ENCODE measurements at places on chromosomes 2 and 18.

GRCh38 chr2:25735835-25736234, 62.5 kb upstream of the DTNB start:
- DNase-seq: no peak

DNA sequence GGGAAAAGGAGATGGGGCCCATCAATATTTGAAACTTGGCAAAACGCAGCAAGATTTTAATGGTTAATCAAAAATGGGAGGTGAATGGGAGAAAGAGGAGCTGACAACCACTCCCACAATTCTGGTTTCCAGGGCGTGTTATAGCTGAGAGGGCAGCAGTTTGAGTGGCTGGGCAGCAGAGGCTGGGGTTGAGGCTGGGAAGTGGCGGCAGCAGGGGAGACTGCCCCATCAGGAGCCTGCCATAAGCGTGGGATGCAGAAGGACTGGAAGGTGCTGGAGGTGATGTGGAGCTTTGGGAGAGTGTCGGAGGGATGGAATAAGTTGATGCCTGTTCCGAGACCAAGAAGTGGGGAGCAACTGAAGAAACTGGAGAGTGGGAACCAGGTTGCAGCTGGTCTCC, 48.9 kb upstream of the SH3RF3 start:
- no peak for DNase-seq

DNA sequence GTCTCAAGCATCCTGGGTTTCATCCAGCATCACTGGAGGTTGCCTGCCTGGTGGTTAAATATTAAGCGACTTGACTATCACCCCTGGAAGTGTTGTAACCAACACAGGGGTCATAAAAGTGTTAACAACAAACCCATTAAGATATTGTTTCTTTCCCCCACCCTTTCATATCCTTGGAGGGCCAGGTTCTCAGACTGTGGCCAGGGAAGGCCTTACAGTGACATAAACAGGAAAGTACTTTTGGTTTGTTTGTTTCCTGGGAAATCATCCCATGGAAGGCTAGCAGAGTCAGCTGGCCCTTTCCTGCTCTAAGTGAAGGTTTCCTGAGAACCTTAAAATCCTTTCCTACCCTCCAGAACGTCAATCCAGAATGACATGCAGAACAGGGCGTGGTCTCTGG, 160.9 kb downstream of the CLIP4 start:
- no peak for DNase-seq

- DNase-seq: peak; percentile 19
These were observed 250.1 kb upstream of the VRK2 start for GRCh38 chr2:57796527-57796926.

DNA sequence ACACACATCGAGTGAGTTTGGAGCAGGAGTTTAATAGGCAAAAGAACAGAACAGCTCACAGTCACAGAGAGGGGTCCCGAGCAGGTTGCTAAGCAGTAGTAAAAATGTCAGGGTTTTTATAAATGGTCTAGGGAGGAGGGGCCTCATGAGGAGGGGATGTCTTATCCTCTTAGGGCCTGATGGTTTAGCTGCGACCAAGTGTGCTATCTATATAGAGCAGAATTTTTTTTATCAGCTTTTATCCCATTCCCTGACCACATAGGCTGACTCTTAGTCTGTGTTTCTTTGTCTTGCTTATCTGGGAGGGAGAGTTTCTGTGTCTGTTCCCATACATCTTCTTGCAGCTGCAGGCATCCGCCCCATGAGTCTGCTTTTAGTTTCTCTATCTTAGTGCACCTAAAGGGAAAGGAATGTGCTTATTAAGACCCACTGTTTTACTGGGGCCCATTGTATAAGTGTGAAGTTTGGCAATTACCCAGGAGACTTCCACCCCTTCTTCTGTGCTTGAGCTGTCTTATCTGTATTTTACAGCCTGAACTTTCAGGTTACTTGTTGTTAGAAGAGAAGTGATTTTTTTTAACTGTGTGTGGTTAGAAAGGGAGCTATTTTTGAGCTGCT, 30.4 kb upstream of the GMCL1 start:
- DNase-seq: peak; percentile 80

Measured in GM23248 (cell line).